ENCODE measurements at places on chromosomes 7 and 10.

- no peak for DNase-seq
Measured at GRCh38 chr7:101740981-101741725, 76.3 kb upstream of the CUX1 start.

DNA sequence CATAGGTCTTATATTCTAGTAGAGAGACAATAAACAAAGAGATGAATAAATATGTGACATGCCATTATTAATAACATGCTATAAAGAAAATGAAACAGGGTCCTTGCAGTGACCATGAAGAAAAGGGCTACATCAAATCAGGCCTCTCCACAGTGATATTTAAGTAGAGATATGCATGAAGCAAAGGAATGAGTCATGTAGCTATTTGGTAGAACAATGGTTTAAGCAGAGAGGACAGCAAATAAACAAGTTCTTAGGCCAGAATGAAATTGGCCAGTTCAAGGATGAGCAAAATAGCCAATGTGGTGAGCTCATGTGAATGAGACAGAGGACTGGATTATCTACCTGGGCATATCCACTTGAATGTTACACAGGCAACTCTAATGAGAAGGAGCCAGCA, 172.2 kb upstream of the FERD3L start:
- DNase-seq: no peak

GRCh38 chr10:63843107-63843506, 321.9 kb downstream of the REEP3 start:
- DNase-seq: no peak

DNA sequence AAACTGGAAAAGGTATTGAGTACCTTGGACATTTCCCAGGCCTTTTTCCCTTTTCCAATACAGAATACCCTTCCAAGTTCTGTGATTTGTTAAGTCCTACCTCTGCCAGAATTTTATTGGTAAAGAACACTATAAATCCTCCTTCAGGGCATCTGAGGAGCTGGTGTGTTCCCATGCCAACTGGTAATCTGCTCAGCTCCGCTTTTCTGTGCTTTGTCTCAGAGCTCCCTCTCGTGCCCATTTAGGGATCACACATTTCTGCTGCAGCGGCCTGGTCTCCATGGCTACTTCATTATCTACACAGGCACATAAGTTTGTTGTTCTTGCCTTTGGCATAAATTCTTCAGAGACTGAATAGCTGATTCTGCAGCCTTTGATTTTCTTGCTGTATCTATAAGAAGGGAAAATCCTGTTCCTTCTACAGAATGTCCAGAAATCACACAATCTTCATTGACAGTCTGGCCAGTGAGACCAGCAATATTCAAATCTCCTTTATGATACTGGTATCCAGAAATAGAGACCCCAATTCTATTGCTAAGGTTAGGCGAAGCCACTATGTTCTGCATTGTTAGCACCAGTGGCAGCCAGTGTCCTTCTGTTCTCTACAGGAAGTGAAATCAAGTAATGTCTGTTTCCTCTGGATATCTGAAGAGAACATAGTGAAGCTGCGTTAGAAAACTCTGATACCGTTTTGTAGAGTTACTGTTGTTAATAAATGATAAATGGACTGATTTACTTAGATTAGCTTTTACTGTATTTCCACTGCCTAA, 51.9 kb downstream of the DENND11 start:
- DNase-seq: no peak

GRCh38 chr10:99456207-99456930, 25.9 kb upstream of the GOT1 start:
- no peak for DNase-seq
